Type B pancreatic cell (in vitro differentiated cells): ENCODE measurements at places on chromosomes 7 and 10. TPM values are rescaled to one million over a fixed set of nuclear protein-coding genes. Genes with fewer than 3 reads are reported as not detected.

The CFAP70 gene
- total RNA-seq: 4.9 and 9.7 TPM in 2 replicates

The COL1A2 gene
- total RNA-seq: 23.0 and 692 TPM in 2 replicates

DNA sequence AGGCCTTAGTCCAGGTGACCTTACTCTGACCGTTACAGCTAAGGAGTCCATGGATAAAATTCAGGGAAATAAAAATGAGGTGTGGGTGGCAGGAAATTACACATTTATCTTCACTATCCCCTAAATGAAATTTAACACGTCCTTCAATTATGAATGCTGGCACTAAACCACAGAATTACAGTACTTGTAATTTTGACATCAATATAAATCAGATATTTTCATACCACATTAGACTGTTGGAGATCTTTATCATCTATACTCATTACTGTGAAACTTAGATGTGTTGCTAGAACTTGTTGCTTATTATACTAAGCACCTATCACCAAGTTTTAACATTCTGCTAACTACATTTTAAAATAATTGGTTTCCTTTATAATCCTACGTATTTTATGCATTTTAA is 51.1 kb downstream of the IGF2BP3 start:
- peaks cover 28% of the 10 kb centered on the region for H3K36me3 ChIP-seq
- H3K4me3 ChIP-seq: no peak overlapping the region
- peaks cover 29% of the 10 kb centered on the region for H3K4me1 ChIP-seq
- no peak for DNase-seq
- H3K27me3 ChIP-seq: no peaks in the 10 kb centered on the region

- no peak overlapping the region for H3K4me3 ChIP-seq
- H3K36me3 ChIP-seq: no peaks in the 10 kb centered on the region
- peaks cover 6% of the 10 kb centered on the region for H3K4me1 ChIP-seq
- peaks cover 40% of the 10 kb centered on the region for H3K27me3 ChIP-seq
These were observed 303.4 kb downstream of the GFRA1 start for GRCh38 chr10:115969591-115969990.

DNA sequence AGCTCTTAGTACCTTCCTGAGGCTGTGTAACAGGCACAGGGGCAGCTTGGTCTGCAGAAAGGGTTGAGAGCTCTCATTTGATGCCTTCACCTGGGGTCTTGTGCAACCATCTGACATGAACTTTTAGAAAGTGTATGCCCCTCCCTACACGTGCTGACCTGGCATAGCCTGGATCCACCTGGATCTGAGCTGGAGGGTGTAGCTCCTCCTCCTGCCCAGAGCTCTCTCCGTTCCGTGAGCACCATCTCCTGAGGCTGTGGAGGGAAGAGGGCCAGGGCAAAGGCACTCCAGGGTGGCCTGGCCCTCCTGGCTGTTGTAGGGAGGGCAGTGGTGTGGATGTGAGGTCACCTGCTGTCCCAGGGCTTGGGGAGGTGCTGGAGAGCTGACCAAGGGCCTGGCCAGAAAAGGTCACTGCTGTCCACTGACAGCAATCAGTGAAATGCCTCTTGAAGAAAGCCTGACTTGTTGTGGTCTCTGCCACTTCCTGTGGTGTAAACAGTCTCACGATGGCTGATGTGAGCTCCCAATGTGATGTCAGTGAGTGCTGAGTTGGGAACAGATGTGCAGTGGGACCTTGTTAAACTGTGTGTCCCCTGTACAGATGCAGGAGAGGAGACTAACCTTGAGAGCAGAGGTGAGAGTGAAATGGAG is 23.0 kb downstream of the AMZ1 start:
- peaks cover 12% of the 10 kb centered on the region for H3K36me3 ChIP-seq
- H3K27ac ChIP-seq: peak overlapping the region; percentile 41
- peaks cover 27% of the 10 kb centered on the region for H3K4me1 ChIP-seq
- H3K4me3 ChIP-seq: no peak overlapping the region
- no peaks in the 10 kb centered on the region for H3K27me3 ChIP-seq

- no peak overlapping the region for H3K4me3 ChIP-seq
- no peak for DNase-seq
- no peaks in the 10 kb centered on the region for H3K27me3 ChIP-seq
- H3K27ac ChIP-seq: no peak overlapping the region
- H3K36me3 ChIP-seq: no peaks in the 10 kb centered on the region
- peaks cover 10% of the 10 kb centered on the region for H3K4me1 ChIP-seq
These were observed 211.3 kb downstream of the BICC1 start for GRCh38 chr10:58723966-58724365.

GRCh38 chr7:76057813-76058145 is 9.9 kb downstream of the MDH2 start:
- peak overlapping the region; percentile 63 for H3K27ac ChIP-seq
- no peak for DNase-seq
- H3K36me3 ChIP-seq: peaks cover 6% of the 10 kb centered on the region

- DNase-seq: no peak
- no peaks in the 10 kb centered on the region for H3K27me3 ChIP-seq
- H3K27ac ChIP-seq: peak overlapping the region; percentile 55
These were observed 227.2 kb downstream of the CUX1 start for GRCh38 chr7:102044641-102044983.
